ENCODE measurements at places on chromosomes 7 and 10. TPM values are rescaled to one million over a fixed set of nuclear protein-coding genes. Genes with fewer than 3 reads are reported as not detected.

Gene GRM8
- total RNA-seq = not detected

Gene YAE1
- total RNA-seq = 5.0 TPM

Gene CPXM2
- not detected for total RNA-seq

Gene CALHM1
- total RNA-seq = not detected

Gene TRA2A
- total RNA-seq = 275 TPM

Gene CYP3A4
- not detected for total RNA-seq

Gene EPDR1
- total RNA-seq = not detected

Gene CRPPA
- 1.0 TPM for total RNA-seq

Gene EPHB6
- 50.7 TPM for total RNA-seq

Gene KIAA1217
- total RNA-seq = not detected

Gene STEAP1B
- not detected for total RNA-seq

Gene RSPH10B
- not detected for total RNA-seq

Gene ASZ1
- not detected for total RNA-seq

Gene EPC1
- 173 TPM for total RNA-seq

Gene RPEL1
- total RNA-seq = not detected

Gene COL17A1
- total RNA-seq = not detected

Gene LRRC18
- total RNA-seq = not detected

Gene COBL
- not detected for total RNA-seq

Gene CALHM3
- total RNA-seq = not detected

Gene LIPK
- total RNA-seq = not detected

Gene LMBR1
- total RNA-seq = 61.9 TPM

Gene VWA2
- not detected for total RNA-seq

Gene CCDC172
- total RNA-seq = not detected

Gene SPOCK2
- total RNA-seq = 998 TPM

Gene PALD1
- 0.44 TPM for total RNA-seq

Gene ASAH2B
- 1.6 TPM for total RNA-seq

Gene SEPTIN14
- total RNA-seq = not detected

Gene DYDC2
- total RNA-seq = not detected

Gene TUBAL3
- not detected for total RNA-seq

Gene EN2
- total RNA-seq = not detected

Gene CPA4
- not detected for total RNA-seq

Gene KCND2
- total RNA-seq = not detected
